ENCODE measurements at places on chromosomes 6 and 20. TPM values are rescaled to one million over a fixed set of nuclear protein-coding genes. Genes with fewer than 3 reads are reported as not detected.
A peak's percentile ranks its signal among the peaks of the same experiment; 100 is the strongest.

DNA sequence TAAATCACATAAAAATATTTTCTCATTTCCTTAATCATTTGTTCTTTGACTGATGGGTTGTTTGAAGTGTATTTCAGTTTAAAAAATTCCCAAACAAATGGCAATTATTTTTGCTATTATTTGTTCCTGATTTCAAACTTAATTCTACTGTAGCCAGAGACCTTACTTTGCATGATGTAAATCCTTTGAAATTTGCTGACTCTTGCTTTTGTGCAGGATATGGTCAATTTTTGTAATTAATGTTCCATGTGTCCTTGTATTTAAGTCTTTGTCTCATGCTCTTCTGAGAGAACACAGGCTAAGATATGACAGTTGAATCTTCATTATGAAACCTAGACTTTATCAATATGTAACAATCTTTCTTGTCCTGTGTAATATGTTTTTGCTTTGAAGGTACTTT lies 295.0 kb upstream of the CHD6 start:
- no peaks in the 10 kb centered on the region for H3K4me1 ChIP-seq
- H3K27ac ChIP-seq: no peak overlapping the region
- no peaks in the 10 kb centered on the region for H3K36me3 ChIP-seq
- DNase-seq: no peak
- H3K27me3 ChIP-seq: no peaks in the 10 kb centered on the region

GRCh38 chr6:74343804-74344203 lies 647.8 kb downstream of the CD109 start:
- H3K36me3 ChIP-seq: no peaks in the 10 kb centered on the region
- H3K4me3 ChIP-seq: no peak overlapping the region
- no peak overlapping the region for H3K27ac ChIP-seq

BMP2 gene
- total RNA-seq: 3.1 TPM

KCNQ2 gene
- total RNA-seq: not detected

DNA sequence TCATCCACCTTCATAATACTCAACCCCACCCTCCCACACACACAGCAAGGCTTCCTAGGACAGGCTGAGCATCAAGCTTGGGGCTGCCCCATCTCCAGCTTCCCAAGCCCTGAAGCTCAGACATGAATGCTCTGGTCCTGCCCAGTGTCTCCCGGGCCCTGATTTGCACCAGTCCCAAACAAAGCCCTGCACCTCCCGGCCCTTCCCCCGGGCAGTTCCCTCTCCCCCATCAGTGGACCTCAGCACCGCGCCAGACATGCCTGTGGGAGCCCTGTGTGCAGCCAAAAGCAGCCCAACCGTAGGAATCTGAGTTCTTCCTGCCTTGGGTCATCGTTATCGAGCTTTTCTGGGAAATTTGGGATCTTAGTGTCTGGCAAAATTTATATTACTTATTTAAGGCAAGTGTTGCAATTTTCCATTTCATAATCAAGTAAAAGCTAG lies 63.5 kb downstream of the THBS2 start:
- peaks cover 7% of the 10 kb centered on the region for H3K4me1 ChIP-seq
- H3K27me3 ChIP-seq: no peaks in the 10 kb centered on the region
- no peak overlapping the region for H3K4me3 ChIP-seq
- H3K27ac ChIP-seq: peak overlapping the region; percentile 22
- H3K36me3 ChIP-seq: no peaks in the 10 kb centered on the region

DNA sequence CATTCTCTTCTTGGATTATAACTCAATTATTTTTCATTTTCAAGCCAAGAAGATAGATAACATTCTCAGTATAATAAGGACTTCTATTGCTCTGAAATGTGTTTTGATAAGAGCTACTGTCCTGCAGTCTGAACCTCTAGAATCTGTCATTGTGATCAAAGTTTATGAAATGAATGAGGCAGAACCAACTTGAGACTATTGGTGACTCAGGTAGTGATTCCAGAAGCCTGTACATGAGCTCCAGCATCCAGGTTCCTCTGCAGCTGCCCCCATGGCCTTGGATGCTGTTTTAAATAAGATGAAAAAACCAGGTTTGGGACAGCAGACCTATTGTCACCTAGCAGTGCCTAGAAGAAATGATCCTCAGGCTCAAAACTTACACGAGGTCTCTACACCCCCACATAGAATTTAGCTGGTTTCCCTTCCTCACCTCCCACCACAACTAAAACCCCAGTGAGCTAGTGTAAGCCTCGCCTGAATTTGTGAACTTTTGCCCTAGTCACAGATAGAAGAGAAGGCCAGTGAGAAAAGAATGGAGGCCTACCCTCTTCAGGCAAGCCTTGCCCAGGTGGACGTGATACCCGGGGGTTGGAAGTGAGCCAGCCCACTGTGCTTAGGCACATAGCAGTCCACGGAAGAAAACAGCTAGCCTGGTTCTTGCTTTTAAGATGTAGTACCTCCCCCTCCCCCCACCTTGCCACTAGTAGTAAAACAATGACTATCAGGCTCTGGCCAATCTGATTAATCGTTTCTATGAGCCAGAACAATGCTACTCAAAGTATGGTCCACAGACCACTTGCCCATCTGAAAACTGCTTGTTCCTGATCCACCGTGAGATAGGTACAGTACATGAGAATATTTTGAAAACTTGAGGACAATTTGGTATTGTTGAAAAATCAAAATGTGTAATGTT lies 73.0 kb upstream of the SYNJ2 start:
- peaks cover 36% of the 10 kb centered on the region for H3K4me1 ChIP-seq
- H3K36me3 ChIP-seq: peaks cover 89% of the 10 kb centered on the region
- no peak overlapping the region for H3K4me3 ChIP-seq
- DNase-seq: no peak
- H3K27ac ChIP-seq: no peak overlapping the region

DNA sequence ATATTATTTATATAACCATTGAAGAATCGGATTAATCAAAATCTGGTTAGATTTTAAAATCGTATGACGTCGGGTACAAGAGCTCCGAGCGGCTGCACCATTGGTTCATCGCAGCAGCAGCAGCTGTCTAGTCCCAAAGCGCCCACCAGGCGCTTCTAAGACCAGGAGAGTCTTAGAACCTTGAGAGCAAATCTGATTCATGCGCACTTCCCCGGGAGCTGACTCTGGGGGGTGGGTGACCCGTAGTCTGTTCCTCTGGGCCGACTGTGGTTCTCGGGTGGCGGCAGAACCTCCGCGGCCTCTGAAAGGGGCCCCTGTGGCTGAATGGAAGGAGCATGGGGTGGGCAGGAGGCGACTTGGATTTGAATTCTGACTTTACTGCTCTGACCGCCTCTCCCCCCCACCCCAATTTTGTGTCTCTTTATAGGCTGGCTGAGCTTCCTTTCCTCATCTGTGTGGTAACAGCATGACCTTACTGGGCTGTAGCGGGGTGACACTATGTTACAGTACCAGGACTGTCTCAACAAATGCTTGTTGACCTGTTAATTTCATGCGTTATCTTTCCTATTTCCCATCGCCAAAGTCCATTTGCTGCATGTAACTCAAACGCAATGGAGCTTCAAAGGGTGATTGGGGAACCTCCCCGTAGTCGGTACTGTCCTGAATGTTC lies 119.7 kb downstream of the RTN4IP1 start:
- H3K36me3 ChIP-seq: no peaks in the 10 kb centered on the region
- peak overlapping the region; percentile 78 for H3K4me3 ChIP-seq
- H3K27me3 ChIP-seq: no peaks in the 10 kb centered on the region
- no peak for DNase-seq

- no peaks in the 10 kb centered on the region for H3K27me3 ChIP-seq
- H3K27ac ChIP-seq: no peak overlapping the region
- H3K4me1 ChIP-seq: peaks cover 25% of the 10 kb centered on the region
- DNase-seq: no peak
- H3K36me3 ChIP-seq: no peaks in the 10 kb centered on the region
- no peak overlapping the region for H3K4me3 ChIP-seq
These were observed 152.7 kb downstream of the RNGTT start for GRCh38 chr6:88810701-88811100.

GRCh38 chr6:28531479-28532128 lies 5.9 kb downstream of the GPX5 start:
- no peak for DNase-seq
- no peaks in the 10 kb centered on the region for H3K4me1 ChIP-seq
- H3K27me3 ChIP-seq: peaks cover 50% of the 10 kb centered on the region
- no peak overlapping the region for H3K27ac ChIP-seq

- H3K36me3 ChIP-seq: no peaks in the 10 kb centered on the region
- no peak overlapping the region for H3K4me3 ChIP-seq
- no peak for DNase-seq
- no peaks in the 10 kb centered on the region for H3K4me1 ChIP-seq
- peaks cover 3% of the 10 kb centered on the region for H3K27me3 ChIP-seq
These were observed 45.5 kb downstream of the SNAP25 start for GRCh38 chr20:10264166-10264558.
